Cardiac muscle cell (in vitro differentiated cells and primary cell): ENCODE measurements at places on chromosomes 13 and 19. TPM values are rescaled to one million over a fixed set of nuclear protein-coding genes. Genes with fewer than 3 reads are reported as not detected.
A peak's percentile ranks its signal among the peaks of the same experiment; 100 is the strongest.

GRCh38 chr19:43353606-43354304 is at the start of gene CD177:
Gene CD177, plus strand, starts transcription at chr19:43353686. Its CDS starts 29 bp downstream, at chr19:43353715.
- DNase-seq: no peak

GRCh38 chr19:47027586-47028088 is 8.0 kb downstream of the NPAS1 start:
- DNase-seq: no peak

DNA sequence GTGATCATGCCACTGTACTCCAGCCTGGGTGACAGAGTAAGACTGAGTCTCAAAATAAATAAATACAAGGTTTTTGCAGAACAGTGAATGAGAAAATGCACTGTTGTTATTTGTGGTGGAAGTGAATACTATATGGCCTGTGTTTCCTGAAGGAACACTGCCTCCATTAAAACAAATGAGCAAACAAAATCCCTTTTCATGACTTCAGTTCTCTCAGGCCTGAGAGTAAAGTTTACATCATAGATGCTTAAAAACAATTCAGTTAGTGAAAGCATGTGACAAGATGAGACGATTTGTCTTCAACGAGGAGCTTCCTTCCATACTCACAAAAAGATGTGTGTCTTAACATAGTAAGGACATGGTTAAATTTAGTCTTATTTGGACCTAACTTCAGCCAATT is 14.4 kb downstream of the SPINT2 start:
- no peak for DNase-seq

DNA sequence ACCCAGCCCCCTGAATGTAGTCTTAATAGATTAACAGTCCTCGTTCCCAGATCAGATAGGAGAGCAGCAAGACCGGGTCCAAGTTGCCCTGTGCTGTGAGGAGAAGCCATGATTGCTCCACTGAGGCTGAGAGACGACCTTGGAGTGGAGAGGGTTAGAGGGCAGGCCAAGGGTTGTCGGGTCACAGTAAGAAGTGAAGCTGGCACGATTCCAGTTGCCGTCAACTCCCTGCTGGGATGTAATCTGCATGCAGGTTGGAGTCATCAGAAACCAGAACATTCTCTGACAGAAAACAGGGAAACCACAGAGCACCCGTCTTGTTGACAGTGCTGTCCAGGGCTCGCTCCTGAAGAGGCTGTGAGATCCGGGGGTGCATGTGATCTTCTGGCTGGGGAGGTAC is 19.0 kb upstream of the ATP11A start:
- no peak for DNase-seq

- DNase-seq: no peak
These were observed 186.8 kb upstream of the TSC22D1 start for GRCh38 chr13:44762911-44763310.

DNA sequence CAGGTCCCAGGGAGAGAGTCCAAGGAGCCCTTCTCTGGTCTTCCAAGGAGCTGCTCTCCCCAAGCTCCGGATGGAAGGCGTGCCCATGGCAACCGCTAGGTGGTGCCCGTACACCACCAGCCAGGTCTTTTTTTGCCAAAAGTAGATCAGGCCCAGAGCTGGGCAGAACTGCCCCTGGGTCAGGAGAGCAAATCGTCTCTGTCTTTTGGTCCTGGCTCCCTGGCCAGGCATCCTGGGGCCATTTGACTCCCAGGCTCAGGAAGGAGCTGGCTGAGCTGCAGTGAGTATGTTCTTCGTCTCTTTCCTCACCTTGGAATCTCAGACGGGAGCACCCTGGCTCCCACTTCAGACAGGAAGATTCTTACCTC is 24.6 kb upstream of the BCL3 start:
- DNase-seq: peak; percentile 83

- DNase-seq: no peak
These were observed 63.5 kb downstream of the MYO9B start for GRCh38 chr19:17138937-17139598.

TPTE2 gene
- 0.24 TPM in 1 of 2 replicates, not detected in the other for total RNA-seq

RYR1 gene
- 4.9 and 12.8 TPM in 2 replicates for total RNA-seq
